ENCODE measurements at places on chromosomes 5 and 9.

DNA sequence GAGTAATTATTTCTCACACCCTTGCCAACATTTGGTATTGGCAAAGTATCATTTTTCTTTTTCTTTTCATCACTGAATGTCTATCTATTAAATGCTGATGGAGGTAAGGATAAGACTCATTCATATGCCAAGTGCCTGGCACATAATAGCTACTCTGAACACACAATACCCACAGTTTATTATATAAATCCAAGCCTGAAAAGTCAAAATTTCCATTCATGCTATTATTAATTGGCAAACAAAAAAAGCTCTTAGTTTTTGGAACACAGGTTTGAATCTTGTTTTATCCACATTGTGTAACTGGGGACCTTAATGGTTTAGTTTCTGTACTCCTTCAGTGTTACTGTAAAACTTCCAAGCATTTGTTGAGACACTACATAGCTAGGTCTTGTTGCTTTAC lies 6.4 kb upstream of the ATOX1 start:
- DNase-seq, result no peak

- peak; percentile 53 for DNase-seq
Observed at GRCh38 chr5:142400415-142400814, 75.6 kb upstream of the SPRY4 start.

DNA sequence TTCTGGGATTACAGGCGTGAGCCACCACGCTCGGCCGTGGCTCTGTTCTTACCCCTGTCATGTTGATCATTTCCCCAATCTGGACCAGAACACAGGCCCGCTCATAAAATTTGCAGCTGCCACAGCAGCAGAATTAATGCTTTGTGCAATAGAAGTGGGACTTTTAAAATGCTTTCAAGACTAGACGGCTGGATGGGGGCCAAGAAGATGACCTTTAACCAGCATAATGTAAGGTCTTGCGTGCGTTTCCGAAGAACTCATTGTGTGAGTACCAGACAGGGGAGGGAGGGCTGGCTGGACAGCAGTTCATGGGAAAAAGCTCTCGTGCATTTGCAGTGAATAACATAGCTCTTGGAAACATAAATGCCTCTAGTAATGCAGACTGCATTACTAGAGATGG lies 3.5 kb upstream of the WDR38 start:
- peak; percentile 83 for DNase-seq

DNA sequence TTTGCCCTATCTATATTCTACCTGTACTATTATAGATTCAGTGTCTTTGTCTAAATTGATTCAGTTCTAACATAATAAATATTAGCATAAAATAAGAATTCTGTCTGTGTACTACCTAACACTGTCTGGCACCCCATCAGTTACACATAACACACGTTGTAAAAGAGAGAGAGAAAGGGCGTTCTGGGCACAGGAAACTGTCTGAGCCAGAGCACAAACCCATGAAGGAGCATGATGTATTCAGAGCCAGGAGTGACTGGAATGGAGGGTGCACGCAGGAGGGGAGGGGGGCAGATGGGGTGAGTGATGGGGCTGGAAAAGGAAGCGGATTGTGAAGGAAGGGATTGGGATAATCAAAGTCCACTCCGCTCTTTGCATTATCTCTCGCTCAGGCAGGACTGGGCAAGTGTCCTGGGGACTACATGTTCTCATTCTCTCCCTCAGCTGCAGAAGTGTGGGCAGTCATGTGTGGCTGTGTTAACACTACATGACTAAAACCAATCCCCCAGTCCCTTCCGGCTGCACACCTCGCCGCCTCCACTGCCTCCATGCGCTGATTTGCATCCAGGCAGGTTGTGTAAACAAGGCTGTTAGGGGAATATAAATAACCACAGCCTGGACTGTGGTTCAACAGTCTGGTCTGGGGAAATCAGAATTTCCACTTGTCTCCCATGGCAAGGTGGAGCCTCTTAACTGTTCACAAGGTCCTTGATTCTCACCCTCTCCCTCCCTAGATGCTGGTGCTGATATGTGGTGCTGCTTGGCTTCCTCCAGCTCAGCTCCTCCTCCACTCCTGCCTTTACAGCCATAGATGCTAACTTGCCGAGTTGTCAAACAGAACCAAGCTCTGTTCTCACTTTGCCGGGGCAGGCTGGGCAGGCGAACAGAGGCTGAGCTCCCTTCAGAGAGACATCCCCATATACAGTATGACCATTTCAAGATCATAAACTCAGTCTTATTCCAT lies 367.5 kb upstream of the BRINP1 start:
- no peak for DNase-seq

All from muscle of leg (tissue), 16 donors.